ENCODE measurements at places on chromosomes 16 and 17.

GRCh38 chr17:73640691-73641090, 3.6 kb downstream of the SDK2 start:
- ATAC-seq, result no peak

- ATAC-seq, result no peak
Observed at GRCh38 chr17:63430223-63430622, 15.9 kb downstream of the CYB561 start.

GRCh38 chr16:68242926-68243858, 2.0 kb upstream of the PLA2G15 start:
- ATAC-seq, result no peak

GRCh38 chr17:7177191-7177953, 1.8 kb downstream of the ASGR1 start:
- peak; percentile 80 for ATAC-seq

- ATAC-seq, result no peak
Observed at GRCh38 chr16:14148569-14148968, 77.5 kb downstream of the MRTFB start.

- ATAC-seq, result no peak
Observed at GRCh38 chr17:31529841-31530251, 138.4 kb downstream of the RAB11FIP4 start.

GRCh38 chr17:56119191-56119590, 34.1 kb upstream of the ANKFN1 start:
- no peak for ATAC-seq

- no peak for ATAC-seq
Observed at GRCh38 chr17:75822119-75822799, 21.9 kb downstream of the UNC13D start.

- no peak for ATAC-seq
Observed at GRCh38 chr16:50167556-50167955, 14.4 kb downstream of the TENT4B start.

GRCh38 chr16:75227361-75228142, 8.8 kb downstream of the CTRB1 start:
- no peak for ATAC-seq

Data from gastroesophageal sphincter (tissue), 4 donors.